Naive thymus-derived CD8-positive, alpha-beta T cell (primary cell): ENCODE measurements at places on chromosomes 12 and 14.

GRCh38 chr12:118189741-118190191 is 53.8 kb downstream of the PEBP1 start:
- no peak for DNase-seq

GRCh38 chr12:113261847-113262470 is 40.7 kb downstream of the TPCN1 start:
- DNase-seq = no peak

- no peak for DNase-seq
Observed at GRCh38 chr14:24829862-24830261, 195.9 kb upstream of the GZMB start.

DNA sequence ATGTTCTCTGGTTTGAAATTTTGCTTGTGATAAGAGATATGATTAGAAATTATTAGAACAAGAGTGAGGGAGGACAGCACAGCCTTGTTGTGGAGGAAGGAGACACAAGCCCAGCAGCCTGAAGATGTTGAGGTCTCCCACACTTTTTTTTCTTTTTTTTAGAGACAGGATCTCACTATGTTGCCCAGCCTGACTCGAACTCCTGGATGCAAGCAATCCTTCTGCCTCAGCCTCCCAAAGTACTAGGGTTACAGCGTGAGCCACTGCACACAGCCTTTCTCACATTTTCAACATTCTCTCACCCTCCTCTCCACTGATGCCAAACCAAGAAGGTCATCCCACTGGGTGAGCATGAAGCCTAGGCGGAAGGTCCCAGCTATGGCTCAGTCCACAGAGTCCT is 4.9 kb upstream of the KRT8 start:
- no peak for DNase-seq

- DNase-seq = no peak
Observed at GRCh38 chr12:7351177-7351576, 47.3 kb downstream of the ACSM4 start.

DNA sequence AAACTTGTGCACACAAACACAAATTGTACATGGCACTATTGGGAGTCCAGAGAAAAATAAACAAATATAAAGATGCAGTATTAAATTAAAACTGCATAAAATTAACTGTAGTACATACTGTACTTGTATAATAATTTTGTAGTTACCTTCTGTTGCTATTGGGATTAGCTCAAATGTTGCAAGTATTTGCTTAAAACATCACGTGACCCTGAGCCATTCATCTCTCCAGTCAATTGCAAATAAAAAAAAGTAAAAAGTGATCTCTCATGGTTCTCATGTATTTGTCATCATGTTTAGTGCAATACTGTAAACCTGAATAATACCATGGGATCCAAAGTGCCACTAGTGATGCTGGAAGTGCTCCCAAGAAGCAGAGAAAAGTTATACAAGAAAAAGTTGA is 88.1 kb upstream of the NAV3 start:
- DNase-seq = no peak

GRCh38 chr14:105857826-105858675 is 331.7 kb downstream of the TMEM121 start:
- no peak for DNase-seq

DNA sequence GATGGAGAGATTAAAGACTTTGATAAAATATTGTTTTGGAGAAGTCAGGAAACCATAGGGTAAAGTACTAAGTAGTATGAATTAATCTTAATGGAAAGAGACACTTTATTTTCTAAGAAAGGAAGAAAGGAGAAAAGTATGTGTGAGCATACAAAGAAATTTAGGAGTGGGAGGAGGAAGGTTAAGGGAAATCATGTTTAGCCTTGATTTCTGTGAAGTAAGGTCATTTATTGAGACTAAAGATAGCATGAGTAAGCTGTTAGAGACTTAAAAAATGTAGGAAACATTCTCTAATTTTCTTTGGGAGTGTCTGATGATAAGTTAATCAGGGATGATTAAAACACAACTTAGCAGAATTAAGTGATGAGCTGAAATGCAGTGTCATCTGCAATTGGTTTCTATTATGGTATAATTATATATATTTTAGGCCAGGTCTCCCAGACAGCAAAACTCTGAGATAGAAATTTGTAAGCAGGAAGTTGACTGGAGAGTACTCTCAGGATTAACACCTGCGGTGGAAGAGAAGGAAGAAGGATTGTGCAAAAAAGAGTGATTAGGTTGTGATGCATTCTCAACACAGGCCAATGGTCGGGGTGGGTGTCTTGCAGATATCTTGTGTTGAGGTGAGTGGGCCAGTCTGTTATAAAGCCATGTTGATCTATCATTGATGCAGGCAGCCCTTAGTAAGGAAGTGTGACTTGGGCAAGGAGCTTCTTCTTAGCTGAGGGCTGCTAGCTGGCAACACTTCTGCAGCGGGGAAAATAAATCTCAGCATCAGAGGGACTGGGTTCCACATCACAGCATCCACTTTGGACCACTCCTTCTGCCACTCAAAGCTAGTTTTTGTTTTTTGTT is 256.2 kb downstream of the AEBP2 start:
- no peak for DNase-seq

DNA sequence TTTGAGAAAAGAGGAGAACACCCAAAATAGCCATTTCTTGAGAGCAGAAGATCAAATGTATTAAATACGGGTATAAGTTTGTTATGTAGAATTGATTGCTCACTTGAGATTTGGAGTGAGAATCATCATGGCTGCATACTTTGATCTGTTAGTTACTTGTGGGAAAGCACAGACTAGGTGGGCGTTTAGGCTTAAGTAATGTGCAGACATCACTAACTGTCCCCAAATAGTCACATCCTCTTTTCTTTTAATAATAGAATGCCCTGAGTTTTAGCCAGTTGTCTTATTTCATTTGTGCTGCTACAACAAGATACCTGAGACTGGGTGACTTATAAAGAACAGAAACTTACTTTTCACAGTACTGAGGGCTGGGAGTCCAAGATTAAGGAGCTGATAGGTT is 14.3 kb upstream of the GTF2A1 start:
- DNase-seq = no peak

- DNase-seq = no peak
Observed at GRCh38 chr12:30980955-30981662, 54.6 kb downstream of the TSPAN11 start.

DNA sequence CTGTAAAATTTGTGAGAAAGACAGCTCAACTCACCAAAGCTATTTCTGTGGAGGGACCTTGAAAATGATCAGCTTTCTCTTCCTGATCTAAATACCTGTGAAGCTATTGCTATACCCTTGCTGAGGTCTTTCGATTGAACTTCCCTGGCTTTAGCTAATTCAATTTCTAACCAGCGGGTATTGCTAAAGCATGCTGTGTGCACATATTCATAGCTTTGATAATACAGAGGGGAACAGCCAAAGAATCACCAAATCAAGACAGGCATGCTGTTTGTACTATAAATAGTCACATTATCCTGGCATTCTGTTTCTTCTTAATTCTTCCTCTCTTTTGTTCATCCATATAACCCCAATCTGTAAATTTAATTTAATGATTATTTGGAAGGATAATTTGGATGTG is 233.0 kb downstream of the LRFN5 start:
- DNase-seq = no peak

DNA sequence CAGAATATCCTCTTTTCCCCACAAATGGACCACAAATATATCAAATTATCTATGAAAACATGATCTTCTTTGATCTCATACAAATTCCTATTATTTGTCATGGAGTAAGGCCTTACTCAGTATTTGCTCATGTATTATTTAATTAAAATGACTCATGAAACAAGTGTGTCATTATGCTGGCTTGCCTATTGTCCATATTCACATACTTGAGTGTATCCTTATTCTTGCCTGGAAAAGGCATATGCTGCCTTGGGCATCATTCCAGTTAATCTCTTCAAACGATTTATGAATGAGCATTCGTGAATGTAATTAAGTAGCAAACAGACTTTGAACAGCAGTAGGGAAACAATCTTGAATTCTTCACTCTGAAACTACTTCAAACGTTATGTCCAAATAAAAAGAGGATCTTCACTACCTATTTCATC is 22.6 kb upstream of the SNRPF start:
- no peak for DNase-seq

GRCh38 chr14:72780751-72781150 is 113.2 kb downstream of the DPF3 start:
- DNase-seq = no peak

DNA sequence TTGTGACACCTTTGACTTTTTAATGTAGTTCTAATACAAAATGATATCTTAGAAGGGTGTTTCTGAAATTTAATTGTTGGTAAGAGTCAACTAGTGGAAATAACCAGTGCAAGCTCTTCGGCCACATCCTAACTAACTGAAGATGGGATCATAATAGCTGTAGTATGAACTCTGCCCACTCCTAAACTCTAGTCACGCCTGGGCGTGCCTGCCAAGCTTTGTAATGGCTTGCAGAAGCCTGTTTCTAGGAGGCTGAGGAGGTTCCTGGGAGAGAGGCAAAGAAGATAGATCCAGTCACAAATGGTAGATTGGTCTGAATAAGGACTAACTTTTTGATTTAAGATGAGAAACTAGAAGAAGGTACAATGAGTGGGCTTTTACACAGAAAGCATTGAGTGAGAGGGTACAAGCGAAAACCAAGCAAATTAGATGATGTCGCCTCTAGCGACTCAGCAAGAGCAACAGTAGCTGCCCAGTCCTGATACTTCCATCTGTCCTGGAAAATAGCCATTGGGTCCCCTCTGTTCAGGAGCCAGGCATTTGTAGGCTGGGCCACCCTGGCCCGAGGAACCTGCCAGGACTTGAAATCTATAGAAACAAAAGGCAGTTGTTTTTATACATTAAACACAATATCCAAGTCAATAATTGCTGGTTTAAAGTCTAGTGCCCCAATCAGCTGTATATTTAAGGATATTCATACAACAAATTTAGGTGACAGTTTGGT is 148.8 kb downstream of the SLC38A4 start:
- no peak for DNase-seq

DNA sequence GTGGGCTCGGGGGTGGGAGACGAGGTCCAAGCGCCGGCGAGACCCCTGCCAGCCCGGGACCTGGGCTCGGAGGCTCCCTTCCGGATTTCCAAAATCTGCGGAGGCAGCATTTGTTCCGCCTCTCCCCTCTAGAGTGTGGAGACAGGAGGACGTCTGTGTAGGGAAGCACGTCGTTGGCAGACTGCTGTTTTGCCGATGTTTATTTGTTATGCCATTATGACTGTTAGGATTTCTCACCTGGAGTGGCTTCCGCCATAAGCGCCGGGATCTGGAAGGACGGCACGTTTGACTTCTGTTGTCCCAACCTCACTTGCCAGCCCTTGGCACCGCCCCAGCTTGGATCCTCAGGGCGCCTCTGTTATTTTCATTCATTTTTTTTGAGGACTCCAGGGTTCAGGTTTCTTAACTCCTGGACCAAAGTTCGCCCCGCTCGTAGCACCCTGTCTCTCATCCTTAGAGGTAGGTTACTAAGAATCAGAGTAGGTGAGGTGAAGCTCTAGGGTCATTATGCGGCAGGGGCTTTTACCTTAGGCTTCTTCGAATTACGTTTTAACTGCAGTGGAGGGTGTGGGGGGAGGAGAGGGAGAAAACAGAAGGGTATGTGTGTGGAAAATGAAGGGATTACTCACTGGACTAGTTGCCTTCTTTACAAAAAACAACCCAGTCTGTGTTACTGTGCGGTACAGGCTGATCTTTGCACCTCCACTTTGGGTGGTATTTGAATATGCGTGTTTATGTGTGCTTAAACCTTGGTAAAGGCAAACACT is 547 bp upstream of the PYGL start:
- DNase-seq = no peak

DNA sequence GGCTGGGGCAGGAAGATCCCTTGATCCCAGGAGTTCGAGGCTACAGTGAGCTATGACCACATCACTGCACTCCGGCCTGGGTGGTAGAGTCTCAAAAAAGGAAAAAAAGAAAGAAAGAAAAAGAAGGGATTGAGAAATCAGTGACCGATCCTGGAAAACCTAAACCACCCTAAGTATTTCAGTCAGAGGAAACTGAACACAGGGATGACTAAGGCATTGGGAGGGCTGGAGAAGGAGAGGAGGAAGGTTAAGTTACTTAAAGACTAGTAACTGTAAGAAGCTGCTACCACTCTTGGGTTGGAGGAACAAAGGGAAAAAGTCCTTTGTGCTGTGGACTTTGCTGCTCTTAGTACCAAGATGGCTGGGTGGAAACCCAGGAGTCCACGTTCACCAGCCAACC is 10.6 kb downstream of the HHIPL1 start:
- DNase-seq = no peak

GRCh38 chr12:62694632-62695031 is 228.0 kb downstream of the MON2 start:
- no peak for DNase-seq

- no peak for DNase-seq
Observed at GRCh38 chr12:16272222-16272621, 5.3 kb downstream of the SLC15A5 start.

DNA sequence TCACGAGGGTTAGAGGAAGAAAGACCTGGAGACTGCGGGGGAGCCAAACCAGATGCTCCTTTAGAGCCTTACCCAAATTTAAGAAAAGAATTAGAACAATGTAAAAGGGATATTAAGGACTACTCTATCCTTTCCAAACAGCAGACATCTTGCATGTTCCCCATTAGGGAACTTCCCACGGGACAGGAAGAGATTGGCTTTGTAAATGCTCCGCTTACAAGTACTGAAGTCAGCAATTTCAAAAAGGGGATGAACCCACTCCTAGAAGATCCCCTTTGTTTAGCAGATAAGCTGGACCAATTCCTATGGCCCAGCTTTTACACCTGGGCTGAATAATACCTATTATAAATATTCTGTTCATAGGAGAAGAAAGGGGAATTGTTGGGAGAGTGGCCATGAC is 74.2 kb downstream of the APOBEC1 start:
- no peak for DNase-seq

DNA sequence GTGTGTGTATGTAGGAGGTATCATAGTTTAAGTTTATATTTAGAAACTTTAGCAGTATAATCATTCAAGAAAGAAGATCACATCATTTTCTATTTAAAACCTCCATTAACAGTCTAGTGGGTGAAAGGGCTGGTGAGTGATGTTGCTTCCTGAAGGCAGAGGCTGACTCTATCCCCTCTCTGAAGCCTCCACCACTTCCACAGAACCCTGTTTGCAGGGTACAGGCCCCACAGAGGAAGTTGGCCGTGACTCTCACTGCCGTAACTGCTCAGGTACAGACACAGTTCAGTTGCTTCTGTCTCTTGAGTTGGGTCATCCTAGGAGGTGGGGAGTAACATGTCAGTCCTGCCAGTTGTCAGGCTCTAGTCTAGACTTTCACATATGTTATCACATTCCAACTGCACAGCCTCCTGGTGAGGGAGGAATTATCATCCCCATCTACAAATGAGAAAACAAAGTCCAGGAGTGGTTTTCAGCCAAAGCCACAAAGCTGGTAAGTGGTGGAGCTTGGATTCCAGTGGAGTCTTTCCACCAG is 31.5 kb downstream of the CFL2 start:
- no peak for DNase-seq

GRCh38 chr12:27161458-27162228 is 79.3 kb upstream of the C12orf71 start:
- no peak for DNase-seq
